ENCODE measurements at places on chromosomes 13 and 19. TPM values are rescaled to one million over a fixed set of nuclear protein-coding genes. Genes with fewer than 3 reads are reported as not detected.
A peak's percentile ranks its signal among the peaks of the same experiment; 100 is the strongest.

- peak; percentile 54 for DNase-seq
Observed at GRCh38 chr13:98717256-98717655, 35.2 kb downstream of the SLC15A1 start.

DNA sequence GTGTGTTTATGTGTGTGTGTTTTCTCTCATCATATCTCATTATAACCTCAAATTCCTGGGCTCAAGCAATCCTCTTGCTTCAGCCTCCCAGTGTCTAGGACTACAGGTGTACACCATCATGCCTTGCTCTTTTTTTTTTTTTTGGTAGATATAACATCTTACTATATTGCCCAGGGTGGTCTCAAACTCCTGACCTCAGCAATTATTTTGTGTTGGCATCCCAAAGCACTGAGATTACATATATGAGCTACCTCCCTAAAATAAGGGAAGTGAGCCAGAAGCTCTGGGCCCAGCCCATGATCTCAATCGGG lies 448 bp upstream of the ZNF543 start:
- no peak for DNase-seq

- DNase-seq: no peak
Observed at GRCh38 chr13:36323951-36324566, 22.1 kb downstream of the SPART start.

- no peak for DNase-seq
Observed at GRCh38 chr13:57408312-57408711, 223.2 kb upstream of the PCDH17 start.

The EFNA2 gene
- 0.10 TPM for total RNA-seq

The CLEC17A gene
- not detected for total RNA-seq

DNA sequence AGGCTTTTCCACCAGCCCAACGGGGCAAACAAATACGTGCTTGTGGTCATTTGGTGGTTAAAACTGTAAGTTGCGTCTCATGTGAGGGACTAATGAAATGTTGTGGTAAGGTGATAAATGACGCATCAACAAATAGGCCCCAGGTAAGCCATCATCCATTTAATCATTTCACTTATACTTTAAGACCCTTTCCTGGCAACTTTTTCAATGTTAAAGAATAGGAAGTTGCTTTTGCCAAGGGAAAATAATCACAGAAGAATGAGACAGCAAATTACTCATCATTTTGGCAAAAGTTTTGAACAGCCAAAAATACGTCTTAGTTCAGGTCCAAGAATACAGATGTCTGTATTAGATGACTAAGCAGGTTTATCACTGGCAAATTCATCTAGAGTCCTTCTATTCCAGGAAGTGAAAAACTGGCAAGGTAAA lies 660.4 kb downstream of the SLITRK1 start:
- DNase-seq: peak; percentile 32

DNA sequence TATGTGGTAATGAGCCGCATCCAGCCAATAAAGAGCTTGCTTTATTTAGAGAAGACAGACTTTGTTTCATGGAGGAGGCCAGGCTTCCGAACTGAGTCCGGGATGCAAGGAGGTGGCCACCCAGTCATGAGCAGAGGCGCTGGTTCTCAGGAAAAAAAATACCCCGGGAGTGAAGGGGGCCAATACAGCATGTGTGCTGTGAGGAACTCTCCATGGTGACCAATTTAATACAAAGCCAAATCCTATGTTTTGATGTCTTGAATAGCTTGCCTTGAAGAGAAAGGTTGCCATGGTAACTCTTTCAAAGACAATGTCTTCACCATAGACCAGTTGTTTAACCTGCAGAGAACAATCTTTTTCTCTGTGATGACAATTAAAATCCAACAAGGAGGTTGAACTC lies 43.4 kb upstream of the PDCD5 start:
- DNase-seq: no peak

- no peak for DNase-seq
Observed at GRCh38 chr19:56125806-56126590, 4.9 kb upstream of the ZNF787 start.

DNA sequence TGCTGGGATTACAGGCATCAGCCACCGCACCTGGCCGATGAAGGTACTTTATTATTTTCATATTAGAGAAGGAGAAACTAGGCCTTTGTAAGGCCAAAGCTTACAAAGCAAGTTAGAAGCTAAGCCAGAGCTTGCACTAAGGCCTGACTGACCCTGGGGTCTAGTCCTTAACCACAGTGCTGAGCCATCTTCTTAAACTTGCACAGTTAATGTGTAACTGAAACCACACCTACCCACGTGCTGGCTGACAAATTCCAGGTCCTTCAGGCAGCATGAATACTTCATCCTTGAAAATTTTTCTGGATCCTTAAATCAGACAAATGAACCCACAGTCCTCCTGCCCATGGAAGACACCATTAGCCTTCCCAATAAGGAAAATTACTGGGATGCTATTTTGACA lies 880.6 kb downstream of the UQCRFS1 start:
- DNase-seq: peak; percentile 78

DNA sequence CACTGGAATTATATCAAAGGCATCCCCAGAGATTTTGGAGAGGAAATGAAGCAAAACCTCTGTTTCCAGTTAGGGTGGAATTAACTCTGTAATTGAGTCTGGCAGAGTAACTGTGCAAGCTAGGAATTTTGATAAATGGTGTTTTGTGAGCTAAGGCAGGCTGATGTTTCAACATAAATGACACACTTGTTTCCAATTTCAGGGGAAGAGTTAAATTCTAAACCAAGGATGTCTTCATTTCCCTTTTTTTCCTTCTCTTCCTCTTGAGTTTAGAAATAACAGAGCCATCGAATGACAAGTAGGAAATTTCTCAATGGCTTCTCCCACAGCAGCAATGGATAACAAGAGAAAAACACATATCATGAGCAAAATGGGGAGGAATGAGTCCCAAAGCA lies 131.2 kb downstream of the IRS2 start:
- no peak for DNase-seq

The EEF1AKMT1 gene
- 8.8 TPM for total RNA-seq

DNA sequence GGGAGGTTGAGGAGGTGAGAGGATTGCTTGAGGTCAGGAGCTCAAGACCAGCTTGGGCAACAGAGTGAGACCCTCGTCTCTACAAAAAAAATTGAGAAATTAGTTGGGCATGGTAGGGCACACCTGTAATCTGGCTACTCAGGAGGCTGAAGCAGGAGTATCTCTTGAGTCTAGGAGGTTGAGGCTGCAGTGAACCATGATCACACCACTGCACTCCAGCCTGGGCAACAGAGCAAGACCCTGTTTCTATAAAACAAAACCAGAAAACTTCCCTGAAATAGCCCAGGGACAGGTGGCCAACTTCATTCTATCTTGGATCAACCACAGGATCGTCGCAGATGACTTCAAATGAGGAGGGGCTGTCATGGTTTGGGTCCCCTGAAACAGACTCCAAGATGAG lies 28.7 kb downstream of the COLGALT1 start:
- no peak for DNase-seq

DNA sequence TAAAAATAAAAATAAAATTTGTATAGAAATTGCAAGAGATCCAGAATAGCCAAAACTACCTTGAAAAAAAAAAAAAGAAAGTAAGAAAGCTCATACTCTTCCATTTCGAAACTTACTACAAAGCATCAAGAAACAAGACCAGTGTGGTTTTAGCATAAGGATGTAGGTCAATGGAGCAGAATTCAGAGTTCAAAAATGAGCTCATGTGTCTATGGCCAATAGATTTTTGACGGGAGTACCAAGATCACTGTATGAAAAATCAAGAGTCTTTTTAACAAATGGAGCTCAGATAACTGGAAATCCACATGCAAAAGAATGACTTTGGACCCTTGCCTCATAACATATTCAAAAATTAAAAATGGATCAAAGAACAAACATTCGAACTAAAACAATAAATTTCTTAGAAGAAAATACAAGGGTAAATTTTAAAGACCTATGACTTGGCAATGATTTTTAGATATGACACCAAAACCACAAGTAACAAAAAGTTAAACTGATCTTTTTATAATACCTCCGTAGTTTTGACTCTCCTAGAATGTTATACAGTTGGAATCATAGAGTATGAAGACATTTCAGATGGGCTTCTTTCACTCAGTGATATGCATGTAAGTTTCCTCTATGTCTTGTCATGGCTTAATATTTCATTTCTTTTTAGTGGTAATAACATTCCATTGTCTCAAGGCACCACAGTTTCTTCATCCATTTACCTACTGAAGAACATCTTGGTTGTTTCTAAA lies 43.2 kb downstream of the KLF12 start:
- no peak for DNase-seq

All from renal cortical epithelial cell (primary cell).